Effector CD8-positive, alpha-beta T cell (primary cell): ENCODE measurements at places on chromosomes 6 and 20.

GRCh38 chr6:8707956-8708772, 272.8 kb upstream of the SLC35B3 start:
- DNase-seq, result no peak

DNA sequence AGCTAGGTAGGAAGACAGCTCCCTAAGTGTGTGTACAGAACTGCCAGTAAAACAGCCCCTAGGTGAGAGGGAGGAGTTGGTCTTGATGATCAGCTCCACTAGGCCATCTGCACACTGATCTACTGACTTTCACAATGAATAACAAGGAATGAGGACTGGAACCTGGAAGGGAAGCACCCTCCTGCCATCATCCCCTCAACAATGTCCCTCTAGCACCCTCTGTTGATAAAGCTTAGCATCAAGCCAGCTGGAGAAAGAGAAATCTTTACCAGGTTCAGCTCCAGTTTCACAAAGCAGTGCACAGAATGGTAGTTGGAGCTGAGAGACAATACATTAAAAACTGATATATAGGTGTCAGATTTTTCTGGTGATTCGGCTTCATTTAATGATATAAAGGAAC, 57.2 kb upstream of the IRAK1BP1 start:
- DNase-seq, result no peak

DNA sequence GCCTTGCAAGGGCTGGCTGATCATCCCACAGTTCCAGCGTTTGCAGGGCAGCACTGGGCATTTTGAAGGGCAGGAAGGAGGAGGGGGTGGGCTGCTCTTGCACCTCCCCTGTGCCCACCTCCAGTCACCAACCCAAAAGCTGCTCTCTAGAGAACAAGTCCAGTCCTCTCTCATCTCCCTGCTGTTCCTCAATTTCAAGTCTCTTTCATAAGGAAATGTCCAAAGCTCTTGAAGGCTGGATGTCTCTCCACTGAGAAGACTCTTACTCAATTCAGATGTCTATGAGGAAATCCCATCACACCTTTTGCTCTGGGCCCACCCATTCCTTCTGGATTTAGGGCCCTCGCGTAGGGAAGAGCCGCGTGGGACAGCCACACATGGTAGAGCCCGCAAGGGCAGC, 31.7 kb downstream of the WRNIP1 start:
- DNase-seq, result no peak

DNA sequence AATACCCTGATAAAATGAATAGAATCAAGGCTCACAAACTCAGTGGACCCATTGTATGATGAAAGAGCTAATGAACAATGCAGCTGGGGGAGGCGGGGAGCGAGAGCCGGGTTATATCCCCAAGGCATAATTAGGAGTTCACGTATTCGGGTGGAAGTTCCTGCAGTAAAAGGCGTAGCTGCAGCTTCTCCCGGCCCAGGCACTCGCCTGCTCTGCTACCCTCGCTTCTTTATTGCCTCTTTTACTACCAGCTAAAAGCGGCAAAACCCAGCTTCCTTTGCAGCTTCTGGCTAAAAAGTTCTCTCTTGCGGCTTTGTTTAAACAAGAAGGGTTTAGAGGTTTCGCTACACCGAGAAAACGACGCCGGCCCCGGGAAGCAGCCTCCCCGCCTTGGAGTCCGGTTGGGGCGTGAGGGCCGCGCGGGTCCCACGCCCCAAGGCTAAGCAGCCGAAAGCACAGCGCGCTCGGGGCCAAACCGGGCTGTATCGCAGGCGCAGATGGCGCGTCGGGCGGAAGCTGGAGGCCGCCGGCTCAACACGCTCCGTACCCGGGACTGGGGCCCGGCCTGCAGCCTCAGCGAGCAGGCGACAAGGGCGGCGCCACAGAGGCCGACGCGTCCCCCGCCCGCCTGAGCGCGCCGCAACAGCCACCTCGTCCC, 1.6 kb downstream of the ZBTB2 start:
- DNase-seq, result peak; percentile 32

DNA sequence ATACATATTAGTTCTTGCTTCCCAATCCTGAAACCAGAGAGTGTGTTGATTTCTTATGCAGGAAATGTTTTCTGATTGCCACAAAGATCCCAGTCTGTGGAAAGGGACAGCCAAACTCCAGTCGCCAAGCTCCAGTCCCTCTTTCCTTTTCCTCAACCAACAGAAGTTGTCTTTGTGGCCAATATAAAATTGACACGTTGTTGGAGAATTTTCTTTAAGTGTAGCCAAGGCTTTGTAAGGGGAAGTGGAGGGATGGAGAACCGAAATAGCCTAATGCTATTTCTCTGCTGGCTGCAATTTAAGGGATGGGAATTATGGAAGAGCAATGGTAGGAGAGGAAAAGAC, 5.4 kb downstream of the ADGRB3 start:
- no peak for DNase-seq

DNA sequence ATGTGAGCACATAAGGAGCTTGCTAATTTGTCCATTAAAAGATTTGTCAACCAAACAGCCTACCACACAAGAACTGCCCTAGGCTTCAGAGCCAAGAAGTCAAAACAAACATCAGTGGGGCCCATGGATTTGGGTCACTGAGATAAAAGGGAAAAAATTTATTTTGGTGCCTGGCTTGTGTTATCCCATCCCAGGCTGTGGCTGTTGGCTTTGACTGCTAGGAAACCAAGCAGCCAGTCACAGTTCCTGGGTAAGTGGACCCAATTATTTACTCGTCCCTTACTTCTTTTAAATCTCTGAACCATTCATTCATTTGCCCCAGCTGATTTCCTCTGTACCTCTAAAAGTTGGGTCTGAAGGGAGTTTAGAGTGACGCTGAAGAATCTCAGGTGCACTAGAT, 41.3 kb downstream of the EDN1 start:
- DNase-seq, result no peak

- no peak for DNase-seq
Observed at GRCh38 chr6:119431799-119432198, 82.2 kb upstream of the MAN1A1 start.

- DNase-seq, result no peak
Observed at GRCh38 chr6:99282479-99283062, 66.9 kb downstream of the FAXC start.

DNA sequence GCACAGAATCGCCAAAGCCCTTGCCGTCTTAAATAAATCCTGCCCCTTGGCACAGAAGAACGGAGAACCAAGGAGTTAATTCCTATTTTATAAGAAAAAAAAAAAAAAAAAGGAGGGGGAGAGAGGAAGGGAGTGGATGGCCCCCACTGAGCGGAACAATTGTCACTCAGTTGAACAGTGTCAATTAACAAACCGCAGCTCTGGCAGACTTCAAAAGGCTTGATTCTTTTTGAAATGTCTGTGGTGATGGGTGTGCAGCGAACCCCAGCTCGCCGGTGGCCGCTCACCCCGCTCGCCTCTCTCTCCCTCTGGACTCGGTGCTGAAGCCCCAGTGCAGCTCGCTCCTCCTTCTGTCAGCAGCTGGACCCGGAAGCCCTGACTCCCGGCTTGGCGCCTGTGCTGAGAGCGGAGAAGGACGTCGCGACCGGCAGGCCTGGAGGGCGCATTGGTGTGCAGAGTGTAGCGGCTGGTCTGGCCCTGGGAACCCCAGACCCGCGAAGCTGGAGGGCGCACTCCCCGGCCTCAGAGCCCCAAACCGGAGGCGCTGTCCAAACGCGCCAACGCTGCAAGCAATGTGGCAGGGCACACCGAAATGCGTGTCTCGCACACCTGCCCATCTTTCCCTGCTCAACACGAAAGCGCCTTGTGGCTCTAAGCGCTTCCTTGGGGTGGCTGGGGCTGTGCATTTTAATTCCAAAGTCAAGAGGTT, 3.4 kb downstream of the LINC00237 start:
- no peak for DNase-seq

GRCh38 chr20:42295592-42295991, 677.4 kb upstream of the CHD6 start:
- DNase-seq, result no peak

GRCh38 chr6:2958776-2959175, 12.6 kb downstream of the SERPINB6 start:
- DNase-seq, result no peak

DNA sequence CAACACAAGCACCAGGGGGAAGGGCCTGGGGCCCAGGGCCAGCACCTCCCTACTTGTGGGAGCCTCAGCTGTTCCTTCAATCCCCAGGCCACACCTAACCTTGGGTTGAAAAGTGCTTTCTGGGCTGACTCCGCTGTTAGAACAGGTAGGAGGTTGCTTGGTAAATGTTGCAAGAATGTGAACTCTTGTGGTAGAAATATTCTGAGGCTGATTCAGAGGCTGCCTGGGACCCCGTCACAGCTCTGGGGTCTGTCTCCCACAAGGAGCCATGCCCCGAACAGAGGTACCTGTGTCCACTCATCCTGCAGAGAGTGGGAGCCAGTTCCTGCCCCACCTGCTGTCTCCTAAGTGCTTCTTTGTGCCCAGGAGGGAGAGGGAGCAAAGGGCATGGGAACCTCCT, 14.4 kb upstream of the MAS1L start:
- DNase-seq, result no peak

DNA sequence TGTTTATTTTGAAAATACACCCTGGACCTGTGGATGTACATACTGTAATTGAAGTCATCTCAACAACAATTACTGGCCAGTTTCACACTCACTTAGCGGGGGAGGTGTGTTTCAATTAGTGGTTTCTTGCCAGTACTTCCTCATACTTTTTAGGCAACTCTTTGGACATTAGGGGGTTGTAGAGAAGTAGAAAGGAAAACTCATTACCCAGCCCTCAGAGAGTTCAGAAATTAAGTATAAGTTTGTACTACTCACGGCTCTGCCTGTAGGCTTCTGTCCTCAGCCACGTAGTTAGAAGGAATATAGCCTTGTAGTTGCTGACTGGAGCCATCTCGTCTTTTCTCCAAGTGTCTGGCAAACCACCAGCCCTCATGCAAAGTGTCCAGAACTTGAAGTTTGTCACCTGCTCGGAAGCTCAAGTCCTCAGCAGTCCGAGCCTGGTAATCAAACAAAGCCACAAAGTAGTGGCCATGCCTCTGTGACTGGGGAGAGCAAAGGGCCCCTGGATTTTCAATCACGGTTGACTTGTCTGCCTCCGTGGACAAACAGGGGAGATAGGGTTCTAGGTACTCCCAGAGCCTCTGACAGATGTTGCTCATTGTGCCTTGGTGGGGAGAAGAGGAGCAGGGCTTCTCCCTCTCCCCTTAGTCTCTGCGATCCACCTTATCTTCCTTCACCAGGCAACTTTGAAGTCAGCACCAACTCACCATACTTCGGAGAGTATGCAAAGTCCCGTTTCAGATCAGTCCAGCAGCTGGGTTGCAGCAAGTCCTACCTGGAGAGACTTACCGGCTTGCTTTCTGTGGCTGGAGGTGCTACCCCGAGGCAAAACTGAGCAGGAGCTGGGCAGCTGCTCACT, 749 bp downstream of the FRK start:
- no peak for DNase-seq

GRCh38 chr20:63101781-63102720, 95.3 kb upstream of the BHLHE23 start:
- DNase-seq, result peak; percentile 40

DNA sequence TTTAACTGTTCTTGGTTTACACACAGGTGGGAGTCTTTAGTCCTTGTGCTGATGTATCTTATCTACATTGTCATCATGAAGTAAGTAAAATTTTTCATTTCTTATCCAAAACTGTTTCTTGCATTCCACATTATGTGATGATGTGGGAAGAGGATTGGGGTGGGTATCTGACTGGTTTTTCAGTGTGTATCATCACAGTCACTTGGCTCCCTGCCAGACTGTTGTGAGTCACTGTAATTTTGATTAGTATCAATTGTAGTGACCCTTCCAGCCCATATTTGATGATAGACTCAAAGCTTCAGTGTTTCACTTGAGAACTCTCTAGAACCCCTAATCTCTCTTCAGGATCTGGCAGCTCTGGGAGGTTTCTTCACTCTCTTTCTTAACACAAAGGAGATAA, 84.5 kb upstream of the RIN2 start:
- DNase-seq, result no peak

DNA sequence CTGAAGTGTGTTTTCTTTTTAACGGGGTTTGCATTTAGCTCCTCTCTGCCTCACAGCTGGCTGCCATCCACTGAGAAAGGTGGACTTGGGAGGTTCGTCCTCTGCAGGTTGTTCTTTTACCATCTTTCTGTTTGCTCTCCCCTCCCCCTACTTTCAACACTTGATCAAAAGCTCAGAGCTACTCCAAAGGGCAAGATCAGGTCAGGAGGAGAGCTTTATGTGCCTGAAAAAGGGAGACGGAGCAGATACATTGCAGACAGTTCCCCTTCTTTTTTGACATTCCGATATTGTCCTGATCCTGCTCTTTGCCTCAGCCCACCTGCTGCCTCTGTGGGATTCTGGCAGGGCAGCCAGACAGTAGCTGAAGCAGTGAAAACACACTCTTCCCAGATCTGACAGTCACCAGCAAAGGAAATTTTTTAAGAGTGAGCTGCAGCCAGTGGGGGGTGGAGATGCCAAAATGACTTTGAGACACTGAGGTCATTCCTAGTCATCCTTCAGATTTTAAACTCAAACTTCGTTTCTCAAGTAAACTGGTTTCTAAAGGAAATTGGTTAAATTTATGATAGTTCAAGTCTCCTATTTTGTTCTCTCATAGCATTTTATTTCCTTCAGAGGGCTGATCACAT, 26.5 kb downstream of the SMLR1 start:
- no peak for DNase-seq

GRCh38 chr6:33440649-33441309, 13.6 kb upstream of the ZBTB9 start:
- no peak for DNase-seq

- no peak for DNase-seq
Observed at GRCh38 chr20:4989570-4989969, 11.7 kb downstream of the SLC23A2 start.

- no peak for DNase-seq
Observed at GRCh38 chr6:141878686-141879085, 254.0 kb upstream of the GJE1 start.

DNA sequence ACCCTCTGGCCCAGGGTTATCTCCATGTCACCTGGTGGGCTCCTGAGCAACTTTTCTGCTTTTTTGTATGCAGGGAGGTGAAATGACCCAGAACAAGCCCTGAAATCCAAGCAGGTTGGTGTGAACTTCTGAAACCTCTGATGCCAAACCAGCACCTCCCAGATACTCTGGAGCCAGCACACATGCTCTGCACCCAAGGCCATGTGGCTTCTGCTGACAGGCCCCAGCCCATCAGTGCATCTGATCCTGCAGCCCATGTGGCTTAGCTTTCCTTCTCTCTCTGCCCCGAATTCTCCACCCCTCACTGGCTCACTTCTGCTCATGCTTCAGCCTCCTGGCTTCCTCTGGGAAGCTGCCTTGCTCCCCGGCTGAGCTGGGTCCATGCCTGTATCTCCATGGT, 59.3 kb upstream of the RPS6KA2 start:
- no peak for DNase-seq

GRCh38 chr20:36461600-36462439, 79.5 kb upstream of the MYL9 start:
- peak; percentile 23 for DNase-seq

DNA sequence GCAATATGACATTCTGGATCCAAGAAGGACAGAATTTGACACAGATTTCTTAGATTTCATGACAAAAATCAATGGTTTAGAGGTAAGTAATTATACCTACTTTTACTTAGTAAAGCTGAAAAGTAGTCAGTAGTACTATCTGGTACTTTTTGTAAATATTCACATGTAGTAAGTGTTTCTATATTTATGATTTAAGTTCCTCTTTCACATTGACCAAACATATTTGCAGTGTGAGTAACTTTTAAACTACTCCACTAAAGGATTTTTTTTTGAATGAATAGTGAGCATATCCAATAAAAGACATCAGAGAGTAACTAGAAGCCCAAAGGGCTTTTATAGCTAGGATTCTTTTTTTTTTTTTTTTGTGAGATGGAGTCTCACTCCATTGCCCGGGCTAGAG, 60.8 kb downstream of the DNAH8 start:
- DNase-seq, result no peak
